ENCODE measurements at places on chromosomes 4 and X. TPM values are rescaled to one million over a fixed set of nuclear protein-coding genes. Genes with fewer than 3 reads are reported as not detected.

The DCAF12L1 gene
- total RNA-seq = not detected

The TAF7L gene
- total RNA-seq = 0.43 TPM

The ADH7 gene
- not detected for total RNA-seq

The NUP62CL gene
- 0.14 TPM for total RNA-seq

The ERVMER34-1 gene
- under 0.01 TPM for total RNA-seq

The EGF gene
- total RNA-seq = 0.43 TPM

The CXCR3 gene
- not detected for total RNA-seq

The SH3TC1 gene
- total RNA-seq = 1.7 TPM

The VEGFC gene
- 19.3 TPM for total RNA-seq

The INTU gene
- total RNA-seq = 5.7 TPM

The MTMR8 gene
- total RNA-seq = not detected

The UGT2B15 gene
- not detected for total RNA-seq

The MAD2L1 gene
- total RNA-seq = 3.0 TPM

The LEF1 gene
- 0.14 TPM for total RNA-seq

The REELD1 gene
- total RNA-seq = not detected

The PRSS12 gene
- total RNA-seq = 34.1 TPM

The HSFX4 gene
- not detected for total RNA-seq

The CXCL6 gene
- 66.7 TPM for total RNA-seq

The RGN gene
- total RNA-seq = 3.3 TPM

The PLAC8 gene
- total RNA-seq = under 0.01 TPM

The CXCL8 gene
- 29.5 TPM for total RNA-seq

The HPSE gene
- total RNA-seq = 0.83 TPM

The CLNK gene
- not detected for total RNA-seq

The FSTL5 gene
- total RNA-seq = not detected

The CSAG1 gene
- not detected for total RNA-seq

The SOWAHB gene
- not detected for total RNA-seq

The NAA11 gene
- not detected for total RNA-seq

The MECP2 gene
- 20.3 TPM for total RNA-seq

The NEUROG2 gene
- total RNA-seq = not detected

The CPZ gene
- total RNA-seq = 14.5 TPM

The CTAG1B gene
- total RNA-seq = not detected

The PDGFRA gene
- 502 TPM for total RNA-seq

The TLL1 gene
- total RNA-seq = 0.09 TPM

The GK gene
- 24.3 TPM for total RNA-seq

The MAGEA11 gene
- 0.09 TPM for total RNA-seq

The TGIF2LX gene
- total RNA-seq = not detected

The CCSER1 gene
- total RNA-seq = 0.14 TPM

The SNCA gene
- 43.2 TPM for total RNA-seq

The CXCL10 gene
- total RNA-seq = 0.09 TPM

The CCNB3 gene
- total RNA-seq = 0.09 TPM

The SMIM31 gene
- total RNA-seq = not detected

The GLRA2 gene
- total RNA-seq = not detected

The RBPJ gene
- total RNA-seq = 76.1 TPM

The PPEF1 gene
- total RNA-seq = 0.85 TPM

The GPRIN3 gene
- total RNA-seq = under 0.01 TPM

The DMP1 gene
- not detected for total RNA-seq

The ESX1 gene
- not detected for total RNA-seq

The MTNR1A gene
- total RNA-seq = not detected

The LRIT3 gene
- total RNA-seq = not detected

The RAI2 gene
- total RNA-seq = 0.14 TPM

The NLGN3 gene
- total RNA-seq = 0.18 TPM

The TBC1D8B gene
- 11.1 TPM for total RNA-seq

The PAK3 gene
- 1.6 TPM for total RNA-seq

The BST1 gene
- 19.9 TPM for total RNA-seq

The ATP10D gene
- 21.3 TPM for total RNA-seq

The FAM114A1 gene
- total RNA-seq = 362 TPM

The L1CAM gene
- 0.28 TPM for total RNA-seq

The TEX13D gene
- total RNA-seq = not detected

The SSX4B gene
- not detected for total RNA-seq

All from smooth muscle cell of bladder (primary cell).